ENCODE measurements at places on chromosomes 4 and X.

DNA sequence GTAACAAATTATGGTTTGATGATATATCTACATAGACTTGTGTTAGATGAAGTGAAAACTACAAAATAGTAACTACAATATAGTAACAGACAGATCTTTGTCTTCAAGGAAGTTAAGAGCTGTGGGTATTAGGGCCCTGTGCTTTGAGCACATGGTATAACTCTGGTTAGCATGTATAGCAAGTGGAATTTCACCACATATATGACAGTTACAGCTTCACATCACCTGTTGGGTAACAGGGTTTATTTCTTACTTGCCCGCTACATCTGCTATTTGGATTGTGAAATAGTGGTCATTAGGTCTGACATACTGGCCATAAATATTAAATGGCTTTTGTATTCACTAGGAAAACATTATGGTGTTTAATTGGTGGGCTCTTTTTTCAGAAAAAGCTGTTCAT lies 20.2 kb downstream of the OFD1 start:
- no peak for DNase-seq

GRCh38 chr4:181911420-181911819 lies 331.8 kb upstream of the TENM3 start:
- no peak for DNase-seq

- DNase-seq, result peak; percentile 18
These were observed 32.9 kb upstream of the TET2 start for GRCh38 chr4:105113800-105114199.

DNA sequence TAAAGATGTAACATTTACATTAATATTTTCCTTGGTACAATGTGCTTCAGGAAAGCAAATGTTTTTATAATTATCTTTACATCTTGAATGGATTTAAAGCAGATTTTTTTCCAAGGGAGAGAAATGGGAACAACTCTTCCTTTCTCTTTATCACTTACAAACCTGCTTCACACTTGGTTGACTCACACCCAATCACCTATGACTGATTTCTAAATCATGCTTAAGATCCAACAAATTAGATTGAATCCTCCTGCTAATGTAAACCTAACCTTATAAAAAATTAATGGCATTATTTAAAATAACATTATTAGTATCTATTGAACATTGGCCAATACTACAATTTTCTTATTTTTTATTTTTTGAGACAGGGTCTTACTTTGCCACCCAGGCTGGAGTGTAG lies 127.1 kb downstream of the INPP4B start:
- no peak for DNase-seq

- DNase-seq, result no peak
These were observed 38.4 kb downstream of the TBL1X start for GRCh38 chrX:9503261-9503660.

- no peak for DNase-seq
These were observed 33.1 kb downstream of the GAB3 start for GRCh38 chrX:154717824-154718223.

DNA sequence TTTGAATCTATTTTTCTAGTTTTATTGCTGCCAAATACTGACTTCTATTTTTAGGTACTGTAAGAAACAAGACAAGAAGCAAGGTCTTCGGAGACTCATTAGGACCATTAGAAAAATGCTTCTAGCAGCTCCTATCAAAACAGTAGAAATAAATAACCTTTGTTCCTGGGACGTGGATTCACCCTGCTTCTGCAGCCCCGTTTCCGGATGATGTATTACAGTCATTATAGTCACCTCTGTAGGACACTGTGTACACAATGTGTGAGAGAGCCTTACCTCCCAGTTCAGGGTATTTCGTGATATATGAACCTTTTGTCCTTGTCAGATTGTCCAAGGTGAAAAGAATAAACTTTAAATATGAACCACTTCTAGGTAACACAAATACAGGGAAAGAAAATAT lies 484.0 kb upstream of the TECRL start:
- no peak for DNase-seq

GRCh38 chr4:150366487-150366999 lies 215.4 kb upstream of the MAB21L2 start:
- DNase-seq, result peak; percentile 13

DNA sequence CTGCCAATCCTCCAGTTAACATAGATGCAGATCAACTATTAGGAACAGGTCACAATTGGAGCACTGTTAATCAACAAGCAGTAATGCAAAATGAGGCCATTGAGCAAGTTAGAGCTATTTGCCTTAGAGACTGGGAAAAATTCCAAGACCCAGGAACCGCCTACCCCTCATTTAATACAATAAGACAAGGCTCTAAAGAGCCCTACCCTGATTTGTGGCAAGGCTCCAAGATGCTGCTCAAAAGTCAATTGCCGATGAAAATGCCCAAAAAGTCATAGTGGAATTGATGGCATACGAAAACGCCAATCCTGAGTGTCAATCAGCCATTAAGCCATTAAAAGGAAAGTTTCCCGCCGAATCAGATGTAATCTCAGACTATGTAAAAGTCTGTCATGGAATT lies 20.5 kb upstream of the TRIM61 start:
- no peak for DNase-seq
